Breast epithelium (tissue), 4 donors: ENCODE measurements at places on chromosomes 6 and 20. TPM values are rescaled to one million over a fixed set of nuclear protein-coding genes. Genes with fewer than 3 reads are reported as not detected.

- DNase-seq, result no peak
Measured at GRCh38 chr6:43891072-43891870, 121.3 kb downstream of the VEGFA start.

ERVFRD-1 gene
- total RNA-seq, result 0.80 TPM

- DNase-seq, result no peak
Measured at GRCh38 chr20:24825591-24825990, 123.5 kb upstream of the CST7 start.

CD40 gene
- total RNA-seq, result 11.7 TPM

- no peak for DNase-seq
Measured at GRCh38 chr6:135630789-135631376, 133.3 kb upstream of the AHI1 start.

GRCh38 chr20:62148908-62149314 lies 5.3 kb downstream of the SS18L1 start:
- DNase-seq, result no peak
